ENCODE measurements at places on chromosomes 12 and 14.

DNA sequence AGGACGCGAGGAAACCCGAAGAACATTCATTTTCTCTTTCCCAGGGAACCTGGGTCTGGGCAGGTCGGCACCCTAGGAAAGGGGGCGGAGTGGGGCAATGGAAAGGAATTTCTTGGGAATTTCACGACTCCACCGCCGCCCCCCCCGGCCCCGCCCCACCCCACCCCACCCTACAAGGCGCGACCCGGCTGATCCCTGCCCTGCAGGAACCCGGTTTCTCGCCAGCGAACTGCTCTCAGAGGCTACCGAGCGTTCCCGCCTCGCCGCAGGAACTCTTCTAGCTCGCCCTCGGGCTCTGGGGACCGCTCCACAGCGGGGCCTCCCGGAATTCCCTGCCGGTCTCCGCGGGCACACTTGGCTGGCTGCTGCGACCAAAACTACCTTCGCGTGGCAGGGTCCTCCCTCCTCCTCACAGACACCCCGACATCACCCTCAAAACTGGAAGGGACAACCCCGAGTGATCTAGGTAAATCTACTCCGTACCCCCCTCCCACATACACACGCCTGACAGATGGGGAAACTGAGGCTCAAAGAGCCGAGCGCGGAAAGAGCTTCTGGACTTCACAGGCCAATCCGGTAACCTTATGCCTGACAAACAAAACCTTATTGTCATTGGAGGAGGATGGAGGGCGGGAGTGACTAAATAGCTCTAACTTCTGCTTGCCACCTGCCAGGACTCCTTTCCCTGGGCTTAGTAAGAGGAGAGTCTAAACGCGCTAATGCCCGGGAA is 785 bp upstream of the ACTN1 start:
- peak; percentile 51 for DNase-seq

DNA sequence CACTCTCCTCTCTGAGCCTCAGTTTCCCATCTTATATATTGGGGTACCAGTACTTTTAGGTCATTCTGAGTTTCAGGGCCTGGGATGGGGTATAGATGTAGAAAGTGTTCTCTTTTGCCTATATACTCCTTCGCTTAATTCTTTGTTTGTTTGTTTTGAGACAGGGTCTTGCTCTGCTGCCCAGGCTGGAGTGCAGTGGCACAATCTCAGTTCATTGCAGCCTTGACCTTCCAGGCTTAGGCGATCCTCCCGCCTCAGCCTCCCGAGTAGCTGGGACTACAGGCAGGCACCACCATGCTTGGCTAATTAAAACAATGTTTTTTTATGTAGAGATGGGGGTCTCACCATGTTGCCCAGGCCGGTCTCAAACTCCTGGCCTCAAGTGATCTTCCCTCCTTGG is 152.1 kb downstream of the AACS start:
- no peak for DNase-seq

DNA sequence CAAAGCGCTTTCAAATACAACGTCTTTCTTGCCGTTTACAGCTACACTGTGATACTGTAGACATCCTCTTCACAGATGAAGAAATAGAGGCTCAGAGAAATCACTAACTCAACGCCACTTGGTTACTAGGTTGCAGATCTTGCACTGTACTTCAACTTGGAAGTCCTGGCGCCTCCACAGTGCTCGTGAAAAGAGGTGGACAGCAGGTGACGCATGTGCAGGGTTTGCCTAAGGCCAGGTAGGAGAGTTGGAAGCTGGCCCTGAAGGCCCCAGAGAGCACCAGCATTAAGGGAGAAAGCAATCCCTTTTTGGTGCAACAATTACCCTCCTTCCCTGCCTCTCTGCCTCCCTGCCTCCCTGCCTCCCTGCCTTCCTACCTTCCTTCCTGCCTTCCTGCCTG is 22.8 kb upstream of the TSPAN9 start:
- no peak for DNase-seq

DNA sequence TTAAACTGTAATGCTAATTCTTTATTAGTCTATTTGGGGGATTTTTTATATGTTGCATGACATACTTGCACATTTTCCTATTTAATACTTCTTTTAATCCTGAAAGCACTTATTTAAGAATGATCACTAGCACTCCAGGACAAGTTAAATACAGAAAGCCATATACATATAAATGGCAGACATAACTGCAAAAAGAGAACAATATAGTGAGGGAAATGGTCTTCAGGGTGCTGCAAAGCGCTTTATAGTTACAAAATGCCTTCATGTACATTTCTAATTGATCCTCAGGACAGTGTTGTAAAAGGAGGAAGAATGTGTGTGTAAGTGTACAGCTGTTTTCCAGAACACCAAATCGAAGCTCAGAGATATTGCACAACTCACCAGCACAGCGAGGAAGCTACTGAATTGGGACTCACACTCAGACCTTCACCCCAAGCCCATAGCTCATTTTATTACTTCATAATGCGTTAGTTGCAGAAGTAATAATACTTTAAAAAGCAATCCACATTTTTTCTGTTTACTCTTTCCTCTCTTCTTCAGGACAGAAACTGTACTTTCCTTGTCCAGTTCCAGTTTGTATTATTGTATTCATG is 428.2 kb downstream of the RAD51B start:
- no peak for DNase-seq

Measured in NCI-H526 (cell line).